ENCODE measurements at places on chromosomes 3 and 15.

DNA sequence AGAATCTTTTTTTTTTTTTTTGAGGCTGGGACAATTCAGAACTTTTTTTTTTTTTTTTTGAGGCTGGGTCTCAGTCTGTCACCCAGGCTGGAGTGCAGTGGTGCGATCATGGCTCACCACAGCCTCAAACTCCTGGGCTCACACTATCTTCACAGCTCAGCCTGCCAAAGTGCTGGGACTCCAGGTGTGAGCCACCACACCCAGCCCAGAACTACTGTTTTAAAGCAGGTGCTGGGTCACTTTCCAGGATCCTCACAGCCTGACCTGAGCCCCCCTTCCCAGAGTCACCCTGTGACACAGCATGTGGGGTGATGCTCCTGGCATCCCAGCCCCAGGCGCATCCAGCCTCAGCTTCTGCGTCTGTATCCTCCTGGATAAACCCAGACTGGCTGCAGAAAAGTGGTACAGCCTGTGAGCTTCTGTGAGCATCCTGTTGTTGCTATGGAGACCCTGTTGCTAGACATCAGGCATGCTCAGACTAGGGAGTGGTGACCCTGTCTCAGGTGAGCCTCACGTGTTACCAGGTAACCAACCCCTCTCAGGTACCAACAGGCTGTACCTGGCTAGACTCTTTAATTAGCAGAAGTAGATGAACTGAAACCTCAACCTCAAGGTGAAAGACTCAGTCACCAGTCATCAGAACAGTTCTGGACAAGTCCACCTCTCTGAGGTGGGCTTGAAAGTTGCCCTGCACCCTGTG, 15.0 kb downstream of the KLF13 start:
- no peak for DNase-seq

GRCh38 chr3:45803252-45803935, 7.1 kb upstream of the SLC6A20 start:
- DNase-seq, result no peak

DNA sequence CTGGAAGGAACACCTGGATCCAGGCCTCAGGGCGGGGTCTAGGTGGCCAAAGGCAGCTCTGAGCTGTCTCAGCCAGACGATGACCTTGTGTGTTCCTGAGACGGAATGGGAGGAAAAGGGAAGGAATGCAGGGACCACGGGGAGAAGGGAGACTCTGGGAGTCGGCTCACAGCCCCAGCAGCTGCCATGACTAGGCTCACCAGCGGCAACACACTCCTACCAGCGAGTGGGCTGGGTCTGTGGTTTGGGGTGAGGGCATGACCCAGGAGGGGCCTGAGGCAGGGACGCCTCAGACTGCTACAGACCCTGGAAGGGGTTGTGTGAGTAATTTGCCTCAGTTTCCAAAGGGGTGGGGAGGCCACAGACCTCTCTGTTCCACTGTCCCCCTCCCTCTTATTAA, 19.8 kb downstream of the IQSEC1 start:
- no peak for DNase-seq

- DNase-seq, result no peak
These were observed 148.8 kb upstream of the SLC6A11 start for GRCh38 chr3:10667269-10667668.

GRCh38 chr3:172635588-172635987, 75.3 kb downstream of the NCEH1 start:
- no peak for DNase-seq

DNA sequence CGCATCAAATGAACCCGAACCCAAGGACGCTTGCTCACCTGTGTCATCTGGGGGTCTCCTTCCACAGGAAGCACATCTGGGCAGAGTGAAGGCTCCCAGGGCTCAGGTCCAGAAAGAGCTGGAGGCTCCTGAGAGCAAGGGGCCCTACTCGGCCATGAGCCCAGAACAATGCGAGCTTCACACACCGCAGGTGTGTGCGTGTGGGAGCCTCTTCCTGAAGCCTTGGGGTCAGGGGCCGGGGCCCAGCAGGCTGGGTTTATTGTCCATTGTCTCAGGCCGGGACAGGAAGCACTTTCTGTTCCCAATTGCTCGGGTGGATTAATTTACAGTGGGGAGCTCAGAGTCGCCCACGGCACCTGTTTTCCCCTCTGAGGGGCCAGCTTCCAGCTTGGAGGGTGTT, 74.8 kb downstream of the RPN1 start:
- DNase-seq, result no peak

- DNase-seq, result no peak
These were observed 55.1 kb downstream of the OTOL1 start for GRCh38 chr3:161551697-161552096.

DNA sequence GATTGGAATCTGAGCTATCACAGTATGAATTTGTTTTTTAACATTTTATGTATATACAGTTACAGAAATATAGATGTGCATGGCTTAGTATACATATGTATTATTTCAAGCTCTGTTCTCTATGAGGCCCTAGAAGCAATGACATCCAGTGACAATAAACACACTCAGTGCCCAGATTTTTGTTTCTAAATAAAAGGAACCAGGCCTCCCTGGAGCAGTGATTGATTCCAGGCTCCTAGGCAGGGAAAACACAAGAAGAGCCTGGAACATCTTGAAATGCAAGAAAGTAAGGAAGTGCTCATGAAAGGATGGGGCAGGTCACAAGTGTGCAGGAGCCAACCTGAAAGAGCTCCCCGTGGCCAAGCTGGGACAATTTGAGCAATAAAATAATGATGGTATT, 18.5 kb upstream of the CGNL1 start:
- DNase-seq, result no peak

GRCh38 chr15:67869701-67870100, 29.9 kb upstream of the RNU6-1 start:
- DNase-seq, result no peak

GRCh38 chr3:54032598-54032997, 89.8 kb upstream of the CACNA2D3 start:
- DNase-seq, result no peak

- no peak for DNase-seq
These were observed 990 bp upstream of the CLDN1 start for GRCh38 chr3:190323246-190323626.

GRCh38 chr3:149145356-149145755, 15.9 kb downstream of the HPS3 start:
- no peak for DNase-seq

GRCh38 chr15:56613811-56614210, 119.5 kb downstream of the ZNF280D start:
- no peak for DNase-seq

DNA sequence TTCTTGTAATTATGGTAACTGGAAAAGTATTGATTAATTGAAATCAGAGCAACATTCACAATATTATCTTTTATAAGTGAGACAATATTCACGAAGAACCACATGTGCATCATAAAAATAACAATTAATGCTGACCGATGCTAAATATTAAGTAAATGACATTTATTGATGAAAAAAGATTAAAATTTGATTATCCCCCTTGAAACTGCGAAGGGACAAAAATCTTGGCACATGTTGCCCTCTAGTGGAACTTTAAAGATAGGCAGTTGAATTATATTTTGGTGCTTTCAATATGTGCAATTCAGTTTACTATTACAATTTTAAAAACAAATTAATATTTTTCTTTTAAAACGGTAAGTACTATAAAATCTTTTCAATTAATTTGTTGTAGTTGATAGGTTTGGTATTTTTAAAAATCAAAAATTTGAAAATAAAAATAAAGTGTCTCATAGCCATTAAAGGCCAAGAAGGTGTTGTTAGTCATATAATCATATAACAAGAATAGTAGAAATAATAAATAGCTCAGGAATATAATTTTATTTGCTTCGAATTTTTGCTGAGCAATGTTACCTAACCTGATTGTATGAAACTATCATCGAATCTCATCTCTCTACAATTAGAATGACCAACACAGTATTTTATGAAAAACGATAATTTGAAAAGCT, 270.2 kb downstream of the ROBO1 start:
- DNase-seq, result no peak

DNA sequence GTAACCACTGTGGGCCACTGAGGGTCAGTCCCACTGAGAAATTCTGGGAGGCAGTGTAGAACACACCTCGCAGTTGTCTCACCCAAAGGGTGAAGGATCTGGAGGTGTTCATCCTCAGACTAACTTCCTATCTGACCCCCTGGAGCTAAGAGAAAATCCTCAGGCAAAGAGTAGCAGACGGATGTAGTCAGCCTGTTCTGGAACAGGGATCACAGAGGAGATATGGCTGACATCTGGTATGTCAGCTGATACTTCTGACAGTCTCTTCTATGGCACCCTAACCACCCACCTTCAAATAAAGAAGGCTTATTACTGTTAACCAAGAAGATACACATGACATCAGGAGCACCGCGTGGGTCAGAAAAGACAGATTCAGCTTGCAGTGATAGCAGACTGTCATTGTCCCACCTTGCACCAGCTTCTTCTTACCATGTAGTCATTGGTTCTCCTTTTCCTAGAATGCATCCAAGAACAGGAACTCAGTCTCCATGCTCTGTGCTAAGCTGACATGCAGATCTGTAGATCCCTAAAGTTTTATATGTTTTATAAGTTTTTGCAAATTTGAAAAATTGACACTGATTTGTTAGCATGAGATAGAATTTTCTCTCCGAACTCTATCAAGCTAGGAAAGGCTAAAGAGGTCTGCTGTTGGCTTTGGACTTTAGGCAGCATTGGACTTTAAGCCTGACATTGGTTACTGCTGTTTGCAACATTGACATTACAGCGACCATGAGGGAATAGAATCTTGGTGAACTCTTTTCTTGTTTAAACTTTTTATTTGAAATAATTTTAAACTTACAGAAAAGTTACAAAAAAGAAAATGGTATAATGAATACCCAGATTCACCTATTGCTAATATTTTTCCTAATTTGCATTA, 60.4 kb downstream of the KBTBD12 start:
- no peak for DNase-seq

DNA sequence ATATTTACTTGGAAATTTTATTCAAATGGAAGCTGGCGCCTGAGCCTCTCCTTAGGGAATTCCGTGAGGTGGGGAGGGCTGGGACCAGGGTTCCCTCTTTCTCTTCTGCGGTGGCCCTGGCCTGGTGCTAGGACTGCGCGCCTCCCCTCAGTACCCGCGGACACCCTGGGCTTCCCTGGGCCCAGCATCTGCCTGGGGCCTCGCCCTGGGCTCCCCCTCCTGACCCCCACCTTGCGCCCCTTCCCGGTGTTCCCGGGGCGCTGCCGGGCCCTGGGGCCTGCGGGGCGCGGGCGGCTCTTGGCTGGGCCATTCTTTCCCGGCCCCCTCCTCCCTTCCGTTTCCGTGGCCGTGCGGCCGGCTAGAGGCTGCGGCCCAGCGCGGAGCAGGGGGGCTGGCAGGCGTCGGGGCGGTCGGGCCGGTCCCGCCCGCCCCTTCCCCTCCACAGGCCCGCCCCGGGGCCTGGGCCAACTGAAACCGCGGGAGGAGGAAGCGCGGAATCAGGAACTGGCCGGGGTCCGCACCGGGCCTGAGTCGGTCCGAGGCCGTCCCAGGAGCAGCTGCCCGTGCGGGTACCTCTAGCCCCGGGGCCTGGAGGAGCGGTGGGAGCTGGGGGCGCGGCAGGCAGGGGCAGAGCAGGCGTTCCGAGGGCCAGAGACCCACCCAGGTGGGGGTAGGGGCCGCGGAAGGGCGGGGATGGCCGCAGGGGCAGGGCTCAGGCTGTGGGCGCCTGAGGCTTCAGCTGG, at the start of gene FES:
TSS of gene FES (plus strand) at position 529 of the 743 bp plus-strand sequence. CDS start 542 bp downstream, outside the sequence.
- no peak for DNase-seq

- DNase-seq, result no peak
These were observed 43.9 kb upstream of the GOLGA8J start for GRCh38 chr15:30038667-30039523.

- DNase-seq, result no peak
These were observed 205.0 kb downstream of the LSAMP start for GRCh38 chr3:116240261-116240660.

DNA sequence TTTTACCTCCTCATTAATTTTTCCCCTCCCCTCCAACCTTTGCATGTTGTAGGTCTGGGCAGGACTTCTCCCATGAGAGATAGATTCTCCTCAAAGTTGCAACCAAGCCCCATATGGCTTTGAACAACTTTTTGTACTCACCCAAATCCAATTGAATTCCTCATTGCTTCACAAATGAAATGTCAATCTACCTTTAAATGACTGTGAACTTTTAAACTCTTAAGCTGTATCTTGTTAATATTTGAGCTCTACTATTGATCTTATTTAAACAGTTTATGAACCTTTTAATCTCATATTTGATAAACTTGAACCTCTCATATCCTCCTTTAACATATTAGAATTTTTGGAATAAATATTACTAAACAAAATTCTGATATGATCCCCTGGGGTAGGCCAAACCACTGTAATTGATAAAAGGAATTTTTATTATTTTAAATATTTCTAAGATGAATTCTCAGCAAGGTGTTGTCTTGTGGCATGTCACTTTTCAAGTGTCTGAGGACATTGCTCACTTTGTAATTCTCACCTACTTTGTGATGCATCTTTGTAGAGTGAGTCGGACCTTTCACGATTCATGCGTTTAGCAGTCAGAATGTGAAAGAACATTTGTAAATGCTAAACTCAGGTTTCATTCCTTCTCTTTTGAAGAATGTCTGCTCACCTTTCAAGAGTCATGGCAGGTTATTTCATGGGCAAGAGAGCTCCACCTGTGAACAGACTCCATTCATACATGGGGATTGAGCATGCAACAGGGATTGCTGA, 23.4 kb upstream of the GREM1 start:
- DNase-seq, result no peak

DNA sequence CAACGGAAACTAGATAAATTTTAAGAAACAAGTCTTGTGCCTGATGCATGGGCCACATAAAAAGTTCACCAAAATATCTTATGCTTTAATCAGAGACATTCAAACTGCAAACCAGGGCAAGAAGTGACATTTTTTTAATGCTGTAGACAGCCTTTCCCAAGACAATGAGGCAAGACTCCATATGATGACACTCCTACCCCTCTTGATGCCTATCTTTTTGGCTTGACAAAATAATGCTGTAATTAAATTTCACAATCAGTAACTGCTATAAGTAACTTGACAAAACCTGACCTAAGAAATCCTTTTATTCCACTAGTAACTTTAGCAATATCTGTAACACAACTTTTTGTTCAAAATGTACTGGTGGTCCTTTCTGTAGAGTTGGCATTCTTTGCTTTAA, 48.7 kb downstream of the ECT2 start:
- DNase-seq, result no peak

- no peak for DNase-seq
These were observed 26.6 kb upstream of the STIMATE start for GRCh38 chr3:52923963-52924362.

DNA sequence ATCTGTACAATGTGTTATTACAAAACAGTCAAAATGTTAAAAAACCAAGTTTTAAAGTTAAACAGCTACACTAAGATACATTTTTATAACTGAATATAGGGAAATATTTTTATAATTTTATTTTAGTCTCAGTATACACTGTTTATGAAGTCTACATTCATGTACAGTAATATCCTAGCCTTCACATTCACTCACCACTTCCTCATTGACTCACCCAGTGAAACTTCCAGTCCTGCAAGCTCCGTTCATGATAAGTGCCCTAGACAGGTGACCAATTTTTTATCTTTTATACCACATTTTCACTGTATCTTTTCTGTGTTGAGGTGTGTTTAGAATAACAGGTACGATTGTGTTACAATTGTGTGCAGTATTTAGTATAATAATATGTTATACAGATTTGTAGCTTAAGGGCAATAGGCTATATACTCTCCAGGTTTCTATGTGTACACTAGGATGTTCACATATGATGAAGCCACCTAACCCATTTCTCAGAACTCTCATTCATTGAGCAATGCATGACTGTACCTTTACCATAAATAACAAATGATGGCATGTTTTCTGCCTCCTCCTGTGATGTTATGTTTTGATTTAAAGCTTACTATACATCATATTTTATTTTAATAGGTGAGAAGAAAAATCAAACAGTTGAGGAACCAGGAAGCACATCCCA, 388.4 kb upstream of the NDN start:
- DNase-seq, result no peak

GRCh38 chr3:18124501-18124900, 300.6 kb downstream of the SATB1 start:
- no peak for DNase-seq
